ENCODE measurements at places on chromosomes 13 and 19. TPM values are rescaled to one million over a fixed set of nuclear protein-coding genes. Genes with fewer than 3 reads are reported as not detected.

The CCDC70 gene
- not detected for total RNA-seq

The KCTD4 gene
- under 0.01 TPM for total RNA-seq

The ERICH4 gene
- not detected for total RNA-seq

The GRK1 gene
- not detected for total RNA-seq

The TTYH1 gene
- total RNA-seq = not detected

The SHISA7 gene
- not detected for total RNA-seq

The PROZ gene
- total RNA-seq = not detected

The HNRNPA1L2 gene
- total RNA-seq = 1.5 TPM

The HPN gene
- 0.73 TPM for total RNA-seq

The REX1BD gene
- total RNA-seq = 54.5 TPM

The KLK4 gene
- not detected for total RNA-seq

The NKPD1 gene
- 0.15 TPM for total RNA-seq

The FSD1 gene
- 2.2 TPM for total RNA-seq

The PRSS57 gene
- total RNA-seq = not detected

The ADAMTSL5 gene
- 5.6 TPM for total RNA-seq

The IGFL3 gene
- not detected for total RNA-seq

The HSPB6 gene
- total RNA-seq = 1.8 TPM

The CELF5 gene
- total RNA-seq = not detected

The SULT2B1 gene
- not detected for total RNA-seq
